ENCODE measurements at places on chromosomes 5 and 9.

GRCh38 chr9:7067169-7067568 is 309.4 kb downstream of the KDM4C start:
- DNase-seq = no peak

DNA sequence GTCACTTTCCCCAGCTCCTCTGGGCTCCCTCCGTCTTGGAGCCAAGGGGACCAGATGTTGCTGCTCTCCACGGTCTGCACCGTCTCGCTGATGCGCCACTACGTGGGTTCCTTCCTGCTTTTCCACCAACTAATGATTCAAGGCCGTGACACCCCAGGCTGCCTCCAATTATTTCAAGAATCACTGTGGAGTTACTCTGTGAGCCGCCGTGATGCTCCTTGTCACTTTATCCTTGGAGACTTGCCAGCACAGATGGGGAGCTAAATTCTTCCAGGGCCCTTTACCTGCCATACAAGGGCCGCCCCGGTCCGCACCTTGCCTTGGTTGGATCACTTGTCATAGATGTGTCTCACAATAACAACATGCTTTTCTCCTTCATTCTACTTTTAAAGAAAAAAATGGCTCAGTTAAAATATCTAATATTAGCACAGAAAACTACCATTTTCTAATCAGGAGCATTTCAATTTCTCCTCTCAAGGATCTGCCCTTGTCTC is 202.0 kb downstream of the FSTL4 start:
- no peak for DNase-seq

DNA sequence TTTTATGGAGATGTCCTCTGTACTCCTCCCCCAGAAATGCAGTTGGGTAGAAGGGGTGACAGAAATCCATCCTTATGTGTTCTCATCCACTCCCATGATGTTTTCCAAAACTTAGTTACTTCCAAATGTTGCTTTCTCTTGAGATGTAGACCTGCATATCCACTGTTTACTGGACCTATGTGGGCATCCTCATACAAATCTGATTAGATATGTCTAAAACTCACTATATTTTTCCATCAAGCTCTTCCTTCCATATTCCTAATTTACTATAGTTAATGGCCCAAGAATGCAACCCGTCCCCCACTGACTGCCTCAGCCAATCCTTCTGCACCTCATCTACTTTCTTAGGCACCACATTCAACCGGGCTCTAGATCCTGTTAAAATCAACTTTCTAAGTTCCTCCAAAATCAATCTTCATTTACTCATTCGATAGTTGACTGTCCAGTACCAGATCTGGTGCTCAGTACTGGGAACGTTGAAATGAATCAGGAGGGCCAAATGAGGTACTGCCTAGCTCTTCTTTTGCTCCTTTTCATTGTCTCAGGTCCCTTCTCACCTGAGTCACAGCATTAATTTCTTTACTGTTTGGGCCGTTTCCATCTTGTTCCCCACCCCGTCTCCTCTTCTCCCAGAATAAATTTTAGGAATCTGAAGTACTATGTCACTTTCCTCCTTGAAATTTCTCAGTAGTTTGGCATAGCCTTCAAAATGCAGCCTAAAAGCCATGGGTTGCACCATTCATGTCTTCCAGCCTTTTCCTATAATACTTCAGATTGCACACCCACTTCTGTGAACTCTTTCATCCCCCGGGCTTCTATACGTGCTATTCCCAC is 7.9 kb downstream of the PLK2 start:
- DNase-seq = no peak

DNA sequence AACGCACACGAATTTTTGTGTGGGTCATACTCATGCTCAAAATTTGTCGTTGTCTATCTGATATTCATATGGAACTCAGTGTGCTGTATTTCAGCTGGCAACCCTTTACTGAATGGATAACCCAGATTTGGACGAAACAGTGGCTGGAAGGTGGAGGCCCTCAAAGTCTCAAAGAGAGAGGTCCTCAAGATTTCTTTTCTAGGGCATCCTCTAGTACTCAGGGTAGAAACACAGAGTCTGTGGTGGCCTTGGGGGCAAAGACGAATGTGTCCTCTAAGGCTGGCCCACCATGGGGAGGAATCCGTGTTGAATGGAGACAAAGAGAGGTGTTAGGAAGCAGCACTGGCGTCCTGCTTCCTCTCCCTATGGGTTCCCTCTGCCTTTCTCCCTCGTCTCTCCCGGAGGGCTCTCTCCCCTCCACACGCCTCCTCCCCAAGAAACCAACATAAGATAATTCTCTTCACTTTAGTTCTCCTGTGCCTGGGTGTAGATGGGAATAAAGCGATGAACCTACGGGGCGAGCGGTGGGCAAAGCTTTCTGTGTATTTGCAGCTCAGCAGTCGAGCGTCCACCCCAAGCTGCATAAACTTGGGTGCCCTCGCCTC is 333.7 kb downstream of the CWC27 start:
- no peak for DNase-seq

- no peak for DNase-seq
These were observed 3.0 kb upstream of the ZBTB34 start for GRCh38 chr9:126857261-126857960.

DNA sequence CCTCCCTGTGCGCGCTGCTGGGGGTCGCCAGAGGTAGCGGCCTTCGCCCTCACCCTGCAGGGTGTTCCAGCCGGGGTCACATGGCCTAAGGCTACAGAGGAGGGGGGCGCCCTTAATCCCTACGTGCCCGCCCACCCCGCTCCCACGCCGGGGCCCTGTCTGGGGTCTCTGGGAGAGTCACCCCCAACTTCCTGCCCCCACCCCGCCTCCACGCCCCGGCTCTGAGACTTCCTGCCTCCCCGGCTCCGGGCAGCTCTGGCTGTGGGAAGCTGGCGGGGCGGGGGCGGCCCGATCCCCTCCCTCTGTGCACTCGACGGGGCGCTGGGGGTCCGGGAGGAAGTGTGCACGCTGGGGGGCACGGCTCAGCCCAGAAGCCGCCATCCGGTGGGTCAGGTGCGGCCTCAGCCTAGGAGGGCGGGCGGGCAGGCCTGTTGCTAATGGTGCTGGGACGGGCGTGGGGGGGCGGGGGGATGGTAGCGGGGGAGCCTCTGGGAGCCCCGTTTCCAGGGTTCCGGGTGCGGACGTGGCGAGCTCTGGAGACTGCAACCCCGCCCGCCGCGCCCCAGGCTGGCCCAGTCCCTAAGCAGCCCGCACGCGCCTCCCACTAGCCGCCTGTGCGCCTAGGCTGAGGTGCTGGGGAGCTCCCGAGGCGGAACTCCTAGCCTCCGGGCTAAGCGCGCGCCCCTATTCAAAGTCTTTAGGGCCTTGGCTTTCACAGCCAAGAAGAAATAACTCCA is 61.6 kb downstream of the CXXC5 start:
- no peak for DNase-seq

- DNase-seq = no peak
These were observed 456.2 kb downstream of the RASEF start for GRCh38 chr9:82606492-82607382.

DNA sequence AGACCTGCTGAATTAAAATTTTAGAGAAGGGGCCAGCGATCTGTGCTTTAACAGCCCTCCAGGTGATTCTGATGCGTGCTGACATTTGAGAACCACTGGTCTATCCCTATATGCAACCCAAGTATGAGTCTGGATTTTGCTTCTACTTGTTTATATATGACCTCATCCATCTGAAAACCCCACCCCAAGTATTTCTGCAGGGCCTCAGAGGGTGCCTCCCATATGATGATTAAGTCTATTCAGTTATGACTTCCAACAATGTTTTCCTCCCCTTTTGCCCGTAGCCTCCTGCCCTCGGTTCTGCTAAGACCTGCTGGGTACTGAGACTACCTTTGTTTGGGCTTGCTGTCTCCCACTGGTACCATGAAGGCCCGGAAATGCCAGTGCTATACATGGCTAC is 376.0 kb upstream of the SMARCA2 start:
- no peak for DNase-seq

DNA sequence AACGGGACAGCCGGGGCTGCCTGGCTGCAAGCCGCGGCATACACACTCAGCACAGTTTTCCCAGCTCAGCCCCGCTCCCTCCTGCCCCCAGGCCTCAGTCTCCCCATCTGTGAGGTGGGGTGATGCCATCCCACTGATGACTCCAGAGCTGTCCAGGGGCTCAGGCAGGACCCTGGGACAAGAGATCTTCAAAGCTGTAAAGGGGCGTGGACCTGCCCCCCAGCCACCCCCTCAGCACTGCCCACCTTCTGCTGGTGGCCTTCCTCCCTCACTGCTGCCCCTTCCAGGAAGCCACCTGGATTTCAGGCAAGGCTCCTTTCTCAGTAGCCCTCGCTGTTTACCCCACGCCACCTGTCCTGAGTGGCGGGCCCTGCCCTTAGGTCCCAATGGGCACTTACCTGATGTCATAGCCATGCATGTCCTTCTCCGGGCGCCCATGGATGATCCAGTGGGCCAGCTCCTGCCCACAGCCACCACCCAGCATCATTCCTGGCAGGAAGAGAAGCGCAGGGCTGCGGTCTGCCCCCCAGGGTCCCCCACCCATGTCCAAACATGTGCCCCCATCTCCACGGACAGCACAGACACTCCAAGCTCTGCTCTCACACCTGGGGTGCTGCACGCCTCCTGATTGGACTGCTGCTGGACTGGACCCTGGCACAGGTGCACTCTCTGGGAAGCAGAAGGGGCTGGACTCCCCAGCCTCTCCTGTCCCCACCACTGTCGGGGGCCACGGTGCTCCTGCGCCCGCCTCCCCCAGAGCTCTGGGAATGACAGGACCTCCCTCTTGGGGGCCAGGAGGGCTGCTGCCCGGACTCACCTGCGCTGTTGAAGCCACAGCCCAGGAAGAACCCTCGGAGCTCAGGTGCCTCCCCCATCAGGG is 25.7 kb downstream of the SARDH start:
- no peak for DNase-seq

- DNase-seq = no peak
These were observed 53.4 kb downstream of the RNF145 start for GRCh38 chr5:159155960-159156359.
